Lung (tissue), 17 donors: ENCODE measurements at places on chromosomes 7 and 10. TPM values are rescaled to one million over a fixed set of nuclear protein-coding genes. Genes with fewer than 3 reads are reported as not detected.
A peak's percentile ranks its signal among the peaks of the same experiment; 100 is the strongest.

DNA sequence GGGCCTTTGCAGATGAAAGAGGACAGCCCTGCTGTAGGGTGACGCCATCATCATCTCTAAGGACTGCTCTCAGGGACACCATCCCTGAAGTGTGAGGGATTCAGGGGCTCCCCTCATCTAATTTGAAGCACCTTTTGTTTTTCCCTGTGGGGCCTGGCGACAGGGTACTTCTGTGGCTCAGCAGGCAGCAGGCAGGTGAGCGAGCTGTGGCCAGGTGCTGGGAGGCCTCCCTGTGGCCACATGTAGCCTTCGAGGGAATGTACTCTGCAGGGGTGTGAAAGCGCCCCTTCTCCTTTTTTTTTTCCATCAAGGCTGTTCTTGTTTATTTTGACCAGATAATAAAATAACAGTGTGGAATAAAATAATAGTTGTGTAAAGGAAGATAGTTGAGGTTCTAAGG lies 118.2 kb upstream of the DPP6 start:
- no peak for DNase-seq

GRCh38 chr7:44580945-44581878 lies 819 bp downstream of the TMED4 start:
- DNase-seq: no peak

- DNase-seq: peak; percentile 72
These were observed 139.0 kb downstream of the TPST1 start for GRCh38 chr7:66344166-66344565.

- peak; percentile 3 for DNase-seq
These were observed 147.1 kb downstream of the BUB3 start for GRCh38 chr10:123301077-123301857.

DNA sequence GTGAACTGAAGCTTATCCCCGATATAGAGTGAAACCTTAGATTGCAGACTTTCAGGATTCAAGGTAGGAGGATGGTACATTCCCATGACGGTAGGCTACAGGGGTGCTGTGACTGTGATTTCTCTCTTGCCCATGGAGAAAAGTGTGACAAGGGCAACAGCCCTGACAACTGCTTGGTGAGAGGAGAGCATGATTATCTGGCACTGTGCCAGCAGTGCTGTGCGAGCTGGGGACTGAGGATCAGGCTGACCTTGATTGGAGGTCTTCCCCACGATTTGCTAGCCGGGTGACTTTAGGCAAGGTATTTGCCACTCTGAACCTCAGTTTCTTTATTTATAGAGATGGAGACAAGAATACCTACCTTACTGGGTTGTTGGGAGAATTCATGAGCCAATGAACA lies 229.5 kb downstream of the PTEN start:
- DNase-seq: peak; percentile 33

DNA sequence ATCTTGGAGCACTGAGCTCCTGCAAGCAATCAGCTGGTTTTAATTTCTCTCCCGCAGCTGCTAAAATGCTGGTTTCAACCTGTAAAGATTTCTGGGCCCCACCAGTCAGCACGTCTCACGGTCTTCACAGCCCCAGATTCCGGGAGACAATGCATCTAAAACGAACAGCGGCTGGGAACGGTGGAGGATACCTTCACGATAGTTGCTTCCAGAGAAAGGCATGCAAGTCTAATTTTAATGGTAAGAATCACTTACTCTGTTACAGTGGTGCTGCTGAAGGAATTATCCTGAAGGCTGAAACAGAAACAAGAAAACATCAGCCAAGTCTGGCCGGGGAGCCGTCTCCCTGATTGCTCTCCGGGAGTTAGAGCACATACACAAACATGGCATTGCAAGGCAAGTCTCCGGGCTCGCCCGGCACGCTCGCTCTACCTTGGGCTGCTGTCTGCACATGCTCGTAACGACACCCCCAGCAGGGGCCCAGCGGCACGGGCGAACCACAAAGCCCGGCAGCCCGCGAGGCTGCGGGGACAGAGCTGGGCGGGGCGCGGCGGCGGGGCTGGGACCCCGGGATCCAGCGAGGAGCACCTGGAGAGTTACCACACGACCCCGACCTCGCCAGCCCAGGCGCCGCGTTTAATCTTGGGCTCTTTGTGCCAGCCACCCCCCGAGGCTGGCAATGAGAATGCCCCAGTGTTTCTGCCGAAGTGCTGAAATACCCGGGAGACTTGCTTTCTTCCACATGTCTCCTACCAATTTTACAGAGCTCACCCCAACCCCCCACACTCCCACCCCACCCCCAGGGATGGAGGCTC lies at the start of gene FAM13C:
Gene FAM13C (minus strand): TSS at position 406 of the 815 bp plus-strand sequence. CDS start 89 bp downstream, at position 317.
- DNase-seq: peak; percentile 79

- DNase-seq: peak; percentile 33
These were observed at the start of gene RBM20 for GRCh38 chr10:110643653-110644597. RBM20 (plus strand) TSS chr10:110644336; CDS start chr10:110644455, 119 bp downstream.

DNA sequence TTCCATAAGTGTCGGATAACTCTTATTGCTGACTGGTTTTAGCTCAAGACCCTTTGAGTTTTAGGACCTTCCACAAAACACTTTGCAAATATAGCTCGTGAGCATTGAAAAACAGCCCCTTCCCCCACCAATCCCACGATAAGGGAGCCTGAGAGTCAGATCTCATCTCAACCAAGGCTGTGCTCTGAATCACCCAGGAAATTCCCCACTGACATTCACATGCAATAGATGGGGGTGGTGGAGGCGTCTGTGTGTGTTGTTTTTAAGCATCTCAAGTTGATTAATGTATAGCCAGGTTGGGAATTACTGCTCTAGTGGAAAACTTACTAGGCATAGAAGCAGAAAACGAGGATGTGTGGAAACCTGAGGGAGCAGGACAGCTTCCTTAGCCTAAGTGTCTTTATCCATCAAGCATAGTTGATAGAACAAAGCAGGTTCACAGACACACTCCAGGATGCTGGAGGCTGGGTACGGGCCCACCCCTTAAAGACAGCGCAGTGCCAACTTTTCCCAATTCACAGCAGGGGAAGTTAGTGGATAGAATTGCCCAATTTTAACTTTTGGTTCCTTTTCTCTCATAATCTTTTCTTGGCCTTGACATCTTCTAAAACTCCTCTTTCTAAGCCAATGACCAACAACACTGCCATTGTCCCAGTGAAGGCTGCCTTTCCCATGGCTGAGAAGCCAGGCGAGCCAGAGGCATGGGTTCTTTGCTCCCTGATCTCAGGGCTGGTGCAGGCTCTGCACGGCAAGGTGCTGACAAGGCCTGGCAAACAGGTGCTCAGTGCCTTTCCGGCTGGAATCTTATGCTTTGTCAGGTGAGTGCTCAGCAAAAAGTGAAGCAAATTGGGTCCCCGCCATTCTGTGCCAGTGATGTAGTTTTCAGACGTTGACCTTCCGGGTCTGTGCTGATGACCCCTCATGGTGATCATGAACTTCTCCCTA lies 98.5 kb upstream of the INSIG1 start:
- no peak for DNase-seq

DNA sequence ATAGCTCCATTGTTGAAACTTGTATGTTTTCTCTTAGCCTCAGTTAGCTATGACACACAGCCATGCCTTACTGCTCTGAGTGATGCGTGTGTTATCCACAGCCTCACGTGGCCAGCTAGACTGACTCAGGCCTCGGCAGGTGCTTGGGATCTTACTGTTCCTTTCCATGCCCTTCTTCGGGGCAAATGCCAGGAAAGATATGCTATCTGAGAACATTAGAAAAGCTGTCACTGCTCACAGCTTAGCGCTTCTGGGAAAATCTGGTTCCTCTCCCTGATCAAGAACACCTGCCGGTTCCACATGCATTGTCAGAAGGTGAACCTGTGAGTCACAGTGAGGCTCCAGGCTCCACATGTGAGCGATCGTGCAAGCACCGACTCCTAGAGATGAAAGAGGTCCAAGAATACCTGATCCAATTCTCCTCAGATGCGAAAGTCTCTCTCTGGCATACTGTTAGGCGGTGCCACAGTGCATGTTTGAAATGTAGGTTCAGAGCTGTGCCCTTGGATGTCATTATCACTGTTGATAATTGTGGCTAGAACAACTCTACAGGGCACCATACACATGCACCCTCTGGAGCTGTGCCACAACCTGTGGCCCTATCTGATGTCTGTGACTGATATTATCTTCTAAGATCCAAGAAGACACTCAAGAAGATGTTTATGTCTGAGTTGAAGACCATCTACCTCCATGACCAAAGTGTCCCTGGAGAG lies 247.8 kb upstream of the IGFBP3 start:
- no peak for DNase-seq

- DNase-seq: no peak
These were observed 32.1 kb downstream of the SLC29A4 start for GRCh38 chr7:5314864-5315263.

DNA sequence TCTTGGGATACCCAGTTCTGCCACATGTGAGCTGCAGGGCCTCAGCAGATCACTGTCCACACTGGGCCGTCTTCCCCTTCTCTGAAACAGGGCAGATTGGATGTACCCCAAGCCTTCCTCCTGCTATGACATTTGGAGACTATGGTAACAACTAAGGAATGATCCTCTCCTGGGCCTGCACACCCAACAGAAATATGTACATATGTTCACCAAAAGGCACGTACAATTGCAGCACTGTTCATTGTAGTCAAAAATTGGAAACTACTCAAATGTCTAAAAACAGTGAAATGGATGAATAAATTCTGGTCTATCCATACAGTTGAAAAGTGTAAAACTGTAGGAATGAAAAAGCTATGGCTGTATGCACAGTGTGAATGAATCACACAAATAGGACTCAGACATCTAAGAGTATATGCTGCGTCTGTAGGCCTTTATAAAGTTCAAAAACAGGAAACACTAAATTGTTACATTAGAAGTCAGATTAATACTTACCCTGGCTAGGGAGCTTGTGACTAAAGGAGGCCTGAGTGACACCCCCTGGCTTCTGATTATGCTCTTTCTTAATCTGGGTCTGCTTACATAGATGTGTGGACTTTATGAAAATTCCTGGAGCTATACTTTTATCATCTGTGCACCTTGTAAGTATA lies 16.1 kb upstream of the XPNPEP1 start:
- DNase-seq: no peak

DNA sequence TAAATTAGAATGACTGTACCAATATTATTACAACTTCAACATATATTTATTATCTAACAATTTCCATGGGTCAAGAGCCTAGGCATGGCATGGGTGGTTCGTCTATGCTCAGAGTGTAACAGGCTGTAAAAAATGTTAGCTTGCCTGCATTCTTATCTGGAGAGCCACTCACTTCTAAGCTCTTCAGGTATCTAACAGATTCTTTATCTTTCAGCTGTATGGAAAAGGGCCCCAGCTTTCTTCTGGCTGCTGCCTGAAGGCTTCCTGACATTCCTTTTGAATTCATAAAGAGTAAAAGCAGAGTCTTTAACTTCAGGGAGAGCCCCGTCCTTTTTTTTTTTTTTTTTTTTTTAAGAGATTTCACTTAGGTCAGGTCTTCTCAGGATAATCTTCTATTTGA lies 648.8 kb downstream of the NXPH1 start:
- peak; percentile 21 for DNase-seq

- no peak for DNase-seq
These were observed 248.7 kb upstream of the GPR26 start for GRCh38 chr10:123417414-123417813.

- DNase-seq: no peak
These were observed 312.5 kb downstream of the SUGCT start for GRCh38 chr7:40447345-40447744.

GRCh38 chr7:100865938-100866728 lies 1.1 kb upstream of the TRIP6 start:
- DNase-seq: no peak

GRCh38 chr10:17685233-17685840 lies 41.4 kb downstream of the STAM start:
- no peak for DNase-seq

GRCh38 chr10:10096296-10096695 lies 921.4 kb upstream of the CELF2 start:
- DNase-seq: peak; percentile 36

GRCh38 chr10:133458710-133459453 lies 5.1 kb downstream of the SCART1 start:
- no peak for DNase-seq

- DNase-seq: no peak
These were observed 38.2 kb downstream of the ZNF467 start for GRCh38 chr7:149735181-149735602.

GRCh38 chr10:69866688-69867461 lies 65.2 kb downstream of the COL13A1 start:
- peak; percentile 83 for DNase-seq

GRCh38 chr7:129494041-129494440 lies 8.3 kb upstream of the SMKR1 start:
- peak; percentile 14 for DNase-seq

DNA sequence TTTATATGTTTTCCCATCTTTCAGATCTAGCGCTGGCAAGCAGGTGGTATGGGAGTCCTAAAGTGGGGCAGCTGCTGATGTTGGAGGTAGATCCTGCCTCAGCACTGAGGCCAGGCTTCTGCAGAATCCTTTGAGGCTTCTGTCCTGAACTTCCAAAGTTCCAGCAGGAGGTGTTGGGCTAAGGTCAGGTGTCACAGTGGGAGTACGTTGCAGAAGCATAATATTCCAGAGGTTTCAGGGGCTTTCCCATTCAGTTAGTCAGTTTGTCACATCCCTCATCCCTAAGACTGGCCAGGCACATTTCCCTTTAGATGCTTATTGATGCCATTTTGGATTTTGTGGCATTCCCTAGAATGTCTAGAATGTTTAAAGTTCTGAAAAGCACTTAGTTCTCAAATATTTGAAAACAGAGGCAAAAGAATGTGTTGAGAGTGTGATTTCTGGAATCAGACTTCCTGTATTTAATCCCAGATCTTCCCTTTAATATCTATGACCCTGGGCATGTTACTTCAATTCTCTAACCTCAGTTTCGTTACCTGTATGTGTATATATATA lies 319.1 kb upstream of the PHYHIPL start:
- DNase-seq: no peak

DNA sequence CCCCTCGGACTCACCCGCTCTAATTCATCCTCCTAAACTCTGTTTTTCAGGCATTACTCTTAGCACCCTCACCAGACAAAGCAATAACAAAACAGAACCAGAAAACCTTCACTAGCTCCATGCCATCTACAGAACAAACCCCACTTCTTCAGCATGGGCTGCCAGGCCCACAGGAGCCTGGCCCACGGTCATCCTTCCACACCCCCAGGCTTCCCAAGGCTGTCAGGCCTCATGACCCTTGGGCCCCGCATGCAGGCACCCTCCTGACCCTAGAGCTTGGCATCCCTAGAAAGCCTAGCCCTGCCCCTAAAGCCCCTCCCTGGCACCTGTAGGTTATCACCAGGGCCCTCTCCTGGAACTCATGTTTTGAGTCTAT lies 59.6 kb downstream of the PRKAG2 start:
- DNase-seq: no peak

DNA sequence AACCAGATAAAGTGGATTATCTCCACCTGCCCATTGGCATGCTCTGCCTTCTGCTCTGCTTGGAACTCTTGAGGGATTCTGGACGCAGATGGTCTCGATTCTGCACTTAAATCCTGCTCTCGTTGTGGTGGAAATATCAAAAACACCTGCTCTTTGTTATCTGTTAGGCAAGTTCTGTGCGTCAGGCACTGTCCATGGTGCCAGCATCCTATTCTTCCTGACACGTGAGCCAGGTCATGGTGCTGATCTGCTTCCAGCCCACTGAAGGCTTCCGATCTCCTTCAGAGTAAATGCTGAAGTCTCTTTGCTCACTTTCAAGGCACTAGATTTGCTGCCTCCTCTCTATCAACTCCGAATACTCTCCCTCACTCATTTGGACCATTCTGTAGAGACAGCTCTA lies 505.6 kb downstream of the HTR7 start:
- no peak for DNase-seq

Gene CLRN3
- not detected for total RNA-seq

Gene NCOA4
- total RNA-seq: 281 TPM

Gene ASCC1
- 29.9 TPM for total RNA-seq

Gene LMOD2
- total RNA-seq: not detected

Gene CFAP70
- 17.2 TPM for total RNA-seq

Gene SPRN
- 0.15 TPM for total RNA-seq

Gene PRSS58
- total RNA-seq: not detected
